EH (cell line): ENCODE measurements at places on chromosomes 4 and X.

GRCh38 chr4:165288639-165289422 lies 38.6 kb upstream of the MSMO1 start:
- peak; percentile 68 for DNase-seq

- peak; percentile 9 for DNase-seq
These were observed 58.9 kb upstream of the PGM2 start for GRCh38 chr4:37767546-37767945.

DNA sequence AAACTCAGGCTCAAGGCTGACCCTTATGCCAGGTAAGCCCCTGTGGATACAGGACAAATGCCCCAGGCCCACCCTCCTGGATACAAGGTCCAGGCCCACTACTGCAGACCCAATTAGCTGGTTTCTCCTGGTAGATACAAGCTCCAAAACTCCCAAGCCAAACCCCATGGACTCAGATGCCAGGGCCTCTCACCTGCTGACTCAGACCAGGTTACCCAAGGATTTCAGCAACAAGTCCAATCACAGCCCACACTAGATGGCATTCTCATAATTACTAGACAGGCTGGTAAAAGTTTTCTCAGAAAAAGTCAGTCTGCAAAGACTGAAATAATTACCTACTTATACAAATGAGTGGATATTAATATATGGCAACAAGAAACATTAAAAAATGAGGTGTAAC lies 87.0 kb downstream of the KLF8 start:
- no peak for DNase-seq

DNA sequence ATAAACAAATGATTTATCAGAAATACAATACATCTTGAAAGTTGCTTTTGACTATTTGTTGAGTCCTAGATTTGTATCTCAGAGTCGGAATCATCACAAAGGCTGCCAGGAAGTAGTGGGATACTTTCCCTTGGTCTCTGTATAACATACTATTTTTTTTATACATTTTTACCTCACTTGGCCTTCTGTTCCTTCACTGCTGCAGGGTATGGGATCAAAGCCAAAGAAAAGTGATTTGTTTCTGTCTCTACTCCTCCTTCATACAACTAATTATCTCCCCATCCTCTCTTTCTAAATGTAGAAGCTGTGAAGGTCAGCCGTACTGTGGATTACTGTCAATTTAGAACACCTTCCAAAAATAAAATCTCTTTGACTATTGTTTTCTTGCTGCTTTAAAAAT lies 24.9 kb downstream of the PALLD start:
- DNase-seq, result peak; percentile 32

GRCh38 chr4:123452616-123453015 lies 56.0 kb downstream of the SPRY1 start:
- DNase-seq, result peak; percentile 87

- DNase-seq, result peak; percentile 95
These were observed 2062.9 kb downstream of the ARAP2 start for GRCh38 chr4:34181311-34181841.

DNA sequence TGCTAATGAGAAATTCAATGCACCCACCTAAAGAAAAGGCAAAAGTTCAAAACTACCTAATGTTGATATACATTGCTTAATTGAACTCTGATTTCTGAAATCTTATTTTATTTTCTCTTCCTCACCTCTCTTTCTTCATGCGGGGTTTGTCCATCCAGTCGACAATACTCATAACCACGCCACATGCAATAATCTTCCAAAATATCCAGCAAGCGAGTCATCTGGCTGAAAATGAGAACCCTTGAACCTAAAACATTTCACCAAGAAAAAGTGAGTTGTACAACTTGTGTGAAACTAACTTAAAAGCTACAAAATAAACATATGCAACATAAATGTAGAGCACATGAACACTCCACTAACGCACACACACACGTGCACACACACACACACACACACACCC lies 26.7 kb downstream of the SMARCA1 start:
- DNase-seq, result peak; percentile 59

GRCh38 chrX:110748256-110748806 lies 47.3 kb downstream of the CHRDL1 start:
- DNase-seq, result no peak

DNA sequence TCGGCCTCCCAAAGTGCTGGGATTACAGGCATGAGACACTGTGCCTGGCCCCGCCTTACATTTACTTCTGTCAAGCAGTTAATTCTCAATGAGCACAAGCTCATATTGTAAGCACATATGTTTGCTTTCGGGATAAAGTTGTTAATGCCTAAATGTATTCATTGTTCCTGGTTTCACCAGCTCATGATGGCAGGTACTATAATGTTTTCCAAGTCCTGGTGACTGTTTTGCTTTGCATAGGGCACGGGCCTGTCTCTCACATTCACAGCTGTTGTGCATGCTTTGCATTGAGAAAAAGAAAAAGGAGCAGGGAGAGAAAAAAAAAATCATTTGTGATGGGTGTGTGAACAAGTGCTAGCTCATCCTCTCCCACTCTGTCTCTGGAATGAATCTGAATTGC lies 661.2 kb upstream of the TENM3 start:
- no peak for DNase-seq

GRCh38 chr4:17494258-17495190 lies 17.4 kb downstream of the QDPR start:
- peak; percentile 66 for DNase-seq

DNA sequence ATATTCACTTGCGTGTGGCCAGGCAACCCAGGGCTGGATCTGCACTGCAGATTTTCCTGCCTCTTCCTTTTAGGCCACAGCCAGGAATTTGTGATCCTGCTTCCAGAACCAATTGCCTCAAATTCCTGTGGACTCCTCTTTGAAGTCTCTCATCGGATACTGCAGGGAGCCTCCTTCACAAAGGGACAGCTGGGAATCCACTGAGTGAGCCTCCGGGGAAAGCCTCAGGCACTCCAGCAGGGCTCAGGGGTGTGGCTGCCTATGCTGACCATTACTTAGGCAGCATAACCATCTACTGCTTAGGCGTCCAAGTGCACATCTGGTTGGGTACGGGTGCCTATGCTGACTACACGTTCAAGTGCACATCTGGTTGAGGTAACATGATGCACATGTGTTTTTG lies 321.5 kb downstream of the NLGN4X start:
- DNase-seq, result no peak

DNA sequence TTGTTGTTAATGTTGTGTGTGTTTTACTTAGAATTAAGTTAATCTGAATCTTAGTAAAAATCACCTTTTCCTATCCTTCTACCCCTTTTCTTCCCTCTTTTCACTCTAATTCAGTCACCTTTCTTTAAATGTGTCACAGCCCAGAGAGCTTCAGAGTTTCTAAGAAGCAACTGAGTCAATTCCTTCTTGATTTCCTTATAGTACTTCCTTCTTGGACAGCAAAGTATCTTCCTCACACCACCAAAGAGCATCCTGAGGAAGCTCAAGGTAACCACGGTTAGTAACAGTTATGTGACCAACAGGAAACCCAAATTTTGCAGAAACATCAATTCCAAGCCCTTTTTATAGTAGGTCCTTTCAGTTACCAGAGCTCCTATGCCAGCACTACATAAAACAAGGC lies 243.2 kb upstream of the BMP3 start:
- no peak for DNase-seq

GRCh38 chr4:2930758-2931511 lies 32.3 kb downstream of the NOP14 start:
- no peak for DNase-seq

DNA sequence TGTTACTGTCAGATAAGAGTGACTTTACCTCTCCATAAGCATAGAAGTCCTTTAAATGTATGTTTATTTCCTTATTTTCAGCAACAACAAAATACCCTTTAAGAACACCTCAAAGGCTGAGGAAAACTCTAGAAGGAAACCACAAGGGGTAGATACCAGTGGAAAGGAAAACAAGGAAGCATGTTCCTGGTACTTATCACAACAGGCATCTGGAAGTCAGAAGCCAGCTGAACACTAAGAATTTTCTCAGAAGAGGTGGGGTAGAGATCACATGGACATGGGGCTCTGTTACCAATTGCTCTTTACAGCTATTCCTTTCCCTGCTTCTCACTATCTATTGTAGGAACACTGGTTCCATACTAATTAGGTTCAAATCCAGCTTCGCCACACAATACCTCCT lies 51.5 kb upstream of the BEND2 start:
- DNase-seq, result no peak
